NCI-H1694 (cell line): ENCODE measurements at places on chromosomes 1 and 21.

GRCh38 chr1:194474701-194475100 is 1288.3 kb upstream of the B3GALT2 start:
- no peak for DNase-seq

DNA sequence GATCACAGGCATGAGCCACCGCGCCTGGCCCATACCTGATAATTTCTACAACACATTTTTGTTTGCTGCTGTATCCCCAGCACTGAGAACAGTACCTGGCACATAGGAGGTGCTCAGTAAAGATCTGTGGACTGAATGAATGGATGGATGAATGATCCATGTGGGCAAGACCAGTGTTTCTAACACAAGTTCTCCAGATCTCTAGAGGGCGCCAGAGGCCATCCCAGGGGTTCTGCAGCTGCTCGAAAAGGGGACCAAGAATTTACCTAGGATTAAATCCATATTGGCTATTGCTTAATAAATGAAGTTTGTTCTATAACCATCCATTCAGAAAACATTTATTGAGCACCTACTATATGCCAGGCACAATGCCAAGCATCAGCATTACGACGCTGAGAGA is 167.7 kb downstream of the ACTL8 start:
- peak; percentile 47 for DNase-seq

DNA sequence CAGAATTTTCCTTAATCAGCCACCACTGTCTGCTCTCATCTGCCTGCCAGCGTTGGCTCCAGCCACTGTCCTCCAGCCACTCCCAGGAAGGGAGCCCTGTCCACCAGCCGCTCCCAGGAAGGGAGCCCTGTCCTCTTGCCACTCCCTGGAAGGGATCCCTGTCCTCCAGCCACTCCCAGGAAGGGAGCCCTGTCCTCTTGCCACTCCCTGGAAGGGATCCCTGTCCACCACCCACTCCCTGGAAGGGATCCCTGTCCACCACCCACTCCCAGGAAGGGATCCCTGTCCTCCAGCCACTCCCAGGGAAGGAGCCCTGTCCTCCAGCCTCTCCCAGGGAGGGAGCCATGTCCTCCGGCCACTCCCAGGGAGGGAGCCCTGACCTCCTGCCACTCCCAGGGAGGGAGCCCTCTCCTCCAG is 726.5 kb downstream of the PTPRU start:
- DNase-seq, result no peak

GRCh38 chr1:158654571-158654970 is 31.9 kb downstream of the SPTA1 start:
- no peak for DNase-seq

- no peak for DNase-seq
Measured at GRCh38 chr1:155649676-155650075, 38.9 kb downstream of the YY1AP1 start.

GRCh38 chr1:150836129-150836773 is 28.2 kb upstream of the CTSK start:
- DNase-seq, result peak; percentile 37

- DNase-seq, result no peak
Measured at GRCh38 chr21:30758306-30758705, 3.1 kb upstream of the KRTAP21-1 start.

GRCh38 chr1:160128636-160129035 is 13.1 kb downstream of the ATP1A2 start:
- no peak for DNase-seq

DNA sequence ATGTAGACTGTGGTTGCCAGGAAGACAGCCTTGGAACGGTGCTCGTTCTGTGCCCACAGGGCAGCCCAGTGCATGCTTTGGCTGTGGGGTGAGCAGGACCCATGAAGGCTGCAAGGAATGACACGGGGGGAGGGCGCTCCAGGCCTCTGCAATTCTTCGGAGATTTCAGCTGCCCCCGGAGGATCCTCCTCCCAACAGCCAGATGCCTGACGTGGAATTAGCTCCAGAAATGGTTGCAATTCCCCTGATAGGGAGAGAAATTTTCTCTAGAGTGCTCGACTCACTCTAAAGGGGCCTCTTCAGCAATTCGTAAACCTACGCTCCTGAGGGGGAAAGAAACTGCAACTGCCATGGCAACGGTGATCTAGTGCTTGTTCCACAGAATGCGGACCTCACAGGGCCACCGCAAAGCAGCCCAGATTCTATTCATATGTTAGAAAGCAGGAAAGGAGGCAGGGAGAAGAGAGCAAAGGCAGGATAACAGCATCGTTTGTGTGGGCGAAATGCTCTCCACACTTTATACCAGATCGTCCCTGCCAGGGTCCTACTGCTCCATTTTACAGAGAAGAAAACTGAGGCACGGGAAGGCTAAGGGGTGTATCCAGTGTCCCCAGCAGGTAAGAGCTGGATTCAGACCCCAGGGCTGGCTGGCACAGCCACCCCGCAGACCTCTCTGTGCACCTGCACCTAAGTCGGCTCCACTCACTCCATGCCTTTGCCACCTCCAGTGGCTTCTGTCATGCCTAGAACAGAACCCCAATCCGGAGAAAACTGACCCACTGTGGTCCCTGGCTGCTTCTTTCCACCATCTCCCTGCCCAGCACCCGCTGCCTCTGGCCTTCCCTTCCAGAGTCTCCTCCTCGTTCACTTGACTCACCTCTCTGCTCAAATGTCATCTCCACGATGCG is 11.9 kb upstream of the PDE9A start:
- no peak for DNase-seq

DNA sequence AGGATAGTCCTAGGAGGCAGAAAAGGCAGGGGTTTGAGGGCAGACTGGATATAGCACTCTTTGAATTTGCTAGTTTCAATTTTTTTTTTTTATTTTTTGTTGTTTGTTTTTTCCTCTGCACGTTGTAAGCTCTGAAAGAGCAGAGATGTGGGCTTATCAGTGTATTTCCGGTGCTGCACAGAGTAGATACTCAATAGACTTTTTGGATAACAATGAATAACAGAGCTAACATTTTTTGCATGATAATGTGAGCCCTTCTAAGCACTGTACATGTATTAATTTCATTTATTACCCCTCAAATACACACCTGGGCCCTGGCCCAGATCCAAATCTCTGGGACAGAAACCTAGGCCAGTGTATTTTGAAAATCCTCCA is 17.1 kb upstream of the PARP1 start:
- no peak for DNase-seq

DNA sequence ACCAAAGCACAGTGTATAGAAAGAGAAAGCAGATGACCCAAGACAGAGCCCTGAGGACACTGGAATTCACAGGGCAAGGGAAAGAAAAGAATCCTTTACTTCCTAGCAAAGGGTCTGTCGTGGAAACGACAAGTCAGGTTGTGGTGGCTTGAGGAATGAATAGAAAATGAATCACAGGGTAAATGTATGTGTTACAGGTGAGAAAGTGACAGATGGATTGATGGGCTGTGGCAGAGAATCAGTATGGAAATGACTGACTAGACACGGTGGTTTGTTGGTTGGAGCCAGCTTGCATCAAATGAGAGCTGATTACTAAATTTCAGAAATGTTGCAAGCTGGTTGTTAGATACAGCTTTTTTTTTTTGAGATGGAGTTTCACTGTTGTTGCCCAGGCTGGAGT is 46.9 kb downstream of the PTP4A2 start:
- DNase-seq, result no peak

DNA sequence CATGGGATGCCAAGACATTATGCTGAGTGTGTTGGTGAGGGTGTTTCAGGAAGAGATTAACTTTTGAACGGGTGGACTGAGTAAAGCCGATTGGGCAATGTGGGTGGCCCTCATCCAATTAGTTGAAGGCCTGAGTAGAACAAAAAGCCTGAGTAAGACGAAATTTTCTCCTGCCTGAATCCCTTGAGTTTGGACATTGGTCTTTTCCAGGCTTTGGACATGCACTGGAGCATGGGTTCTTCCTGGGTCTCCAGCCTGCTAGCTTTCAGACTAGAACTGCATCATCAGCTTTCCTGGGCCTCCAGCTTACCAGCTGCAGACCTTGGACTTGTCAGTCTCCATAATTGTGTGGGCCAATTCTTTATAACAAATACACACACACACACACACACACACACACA is 63.6 kb downstream of the NIBAN1 start:
- no peak for DNase-seq

DNA sequence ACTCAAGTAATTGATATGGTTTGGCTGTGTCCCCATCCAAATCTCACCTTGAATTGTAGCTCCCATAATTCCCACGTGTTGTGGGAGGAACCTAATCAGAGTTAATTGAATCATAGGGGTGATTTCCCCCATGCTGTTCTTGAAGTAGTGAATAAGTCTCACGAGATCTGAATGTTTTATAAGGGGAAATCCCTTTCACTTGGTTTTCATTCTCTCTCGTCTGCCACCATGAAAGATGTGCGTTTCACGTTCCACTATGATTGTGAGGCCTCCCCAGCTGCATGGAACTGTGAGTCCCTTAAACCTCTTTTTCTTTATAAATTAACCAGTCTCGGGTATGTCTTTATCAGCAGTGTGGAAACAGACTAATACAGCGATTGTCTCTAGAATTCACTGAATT is 135.4 kb downstream of the BACH1 start:
- no peak for DNase-seq

DNA sequence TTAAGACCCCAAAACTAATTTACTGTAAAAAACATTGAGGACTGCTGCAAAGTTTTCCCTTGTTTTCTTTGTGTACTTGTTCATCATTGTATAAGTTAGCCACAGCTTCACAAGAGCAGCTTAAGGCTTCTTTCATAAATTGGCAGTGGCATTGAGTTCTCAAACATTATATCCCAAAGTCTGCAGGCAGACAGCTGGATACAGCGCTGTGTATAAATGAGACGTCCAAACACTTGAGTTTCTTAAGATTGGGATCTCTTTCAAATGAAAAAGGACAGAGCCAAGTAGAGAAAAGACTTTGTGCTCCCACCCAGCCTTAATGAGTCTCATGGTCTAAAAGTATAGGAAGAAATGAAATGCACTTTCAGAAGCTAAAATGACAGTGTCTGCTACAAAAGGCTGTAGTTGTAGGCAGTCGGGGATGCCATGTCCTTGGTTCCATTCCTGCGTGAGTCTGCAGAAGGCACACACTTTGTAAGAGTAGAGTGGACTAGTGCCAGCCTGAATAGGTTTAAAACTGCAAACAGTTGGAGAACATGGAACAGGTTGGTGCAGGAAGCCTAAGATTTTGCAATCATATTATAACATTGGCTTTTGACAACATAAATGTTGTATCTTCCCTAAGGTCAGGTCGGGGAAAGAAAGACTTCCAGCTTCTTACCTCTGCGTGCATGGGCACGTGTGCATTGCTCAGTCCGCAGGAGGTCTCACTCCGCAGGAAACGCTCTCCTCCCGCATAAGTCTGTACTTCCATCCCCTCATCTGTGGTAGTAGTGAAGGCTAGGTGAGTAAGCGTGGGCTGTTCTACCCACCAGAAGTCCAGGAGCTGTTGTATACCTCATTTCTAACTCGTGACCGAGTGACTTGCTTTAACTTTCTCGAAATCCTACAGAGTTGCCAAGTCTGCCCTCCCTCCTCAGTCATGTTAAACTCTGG is 94.4 kb downstream of the CD247 start:
- no peak for DNase-seq

- DNase-seq, result no peak
Measured at GRCh38 chr21:42860345-42860744, 19.0 kb downstream of the WDR4 start.

- DNase-seq, result no peak
Measured at GRCh38 chr21:44713130-44713529, 1.8 kb upstream of the TSPEAR start.

GRCh38 chr1:201230676-201231075 is 40.1 kb downstream of the IGFN1 start:
- no peak for DNase-seq

DNA sequence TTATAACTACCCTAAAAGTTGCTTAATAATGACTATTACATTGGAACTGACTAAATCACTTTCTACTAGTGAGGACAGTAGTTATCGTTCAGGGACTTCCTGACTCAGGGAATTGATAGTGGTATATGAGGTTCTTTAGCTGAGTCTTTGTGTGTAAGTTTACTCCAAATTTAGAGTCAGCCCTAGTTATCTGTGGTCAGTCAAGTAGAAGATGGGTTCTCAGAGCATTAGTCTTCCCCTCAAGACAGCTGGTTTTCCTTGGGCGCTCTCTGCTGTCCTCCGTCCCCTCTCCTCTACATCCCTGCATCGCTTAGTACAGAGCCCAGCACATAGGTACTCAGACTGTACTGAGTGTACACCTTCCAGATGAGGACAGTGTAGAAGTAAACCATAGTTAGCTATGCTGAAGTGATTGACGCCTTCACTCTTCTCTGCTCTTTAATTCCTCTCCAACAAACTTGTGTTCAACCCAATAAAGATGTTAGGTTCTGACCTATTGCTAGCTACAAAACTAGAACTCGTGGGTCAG is 116.5 kb downstream of the C1orf21 start:
- DNase-seq, result no peak

DNA sequence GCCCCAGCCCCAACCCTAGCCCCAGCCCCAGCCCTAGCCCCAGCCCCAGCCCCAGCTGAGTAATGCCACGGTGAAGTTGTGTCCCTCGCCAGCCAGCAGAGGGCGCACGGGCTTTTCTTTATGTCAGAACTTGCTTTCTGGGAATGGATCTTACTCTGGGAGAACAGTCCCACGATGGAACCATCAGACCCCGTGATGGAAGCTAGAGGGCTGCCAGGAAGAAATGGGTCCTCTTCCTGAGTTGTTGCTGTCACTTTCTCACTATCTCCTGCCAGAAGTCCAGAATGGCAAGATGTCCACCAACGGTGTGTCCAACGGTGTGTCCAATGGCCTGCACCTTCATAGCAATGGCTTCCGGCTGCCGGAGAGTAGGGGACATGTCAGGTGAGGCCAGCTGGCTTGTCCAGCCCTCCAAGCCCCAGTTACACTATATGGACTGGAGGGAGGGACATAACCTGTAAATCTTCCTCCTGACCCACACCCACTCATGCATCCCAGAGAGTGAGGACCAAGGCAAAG is 25.1 kb upstream of the TMEM222 start:
- peak; percentile 39 for DNase-seq

DNA sequence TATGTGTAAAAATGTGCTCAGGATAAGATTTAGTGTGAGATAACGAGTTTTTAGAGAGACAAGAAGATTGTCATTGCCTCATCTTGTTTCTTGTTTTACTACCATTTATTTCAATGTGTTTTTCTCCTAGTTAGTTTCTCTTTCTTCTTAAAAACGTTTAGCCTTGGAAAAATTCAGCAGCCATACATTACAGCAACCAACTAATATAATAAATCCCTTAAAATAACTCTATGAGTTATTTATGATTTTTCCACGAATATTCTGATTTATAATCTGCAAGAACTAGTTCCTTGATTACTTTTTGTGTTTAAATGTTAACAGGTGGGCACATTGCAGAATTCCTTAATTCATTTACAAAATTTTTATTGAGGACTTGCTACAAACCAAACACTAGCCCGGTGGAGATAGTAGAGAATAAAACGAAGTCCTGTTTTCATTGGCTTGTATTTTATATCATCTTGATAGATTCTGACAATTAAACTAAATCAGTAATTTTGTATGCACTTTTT is 118.9 kb downstream of the OSBPL9 start:
- no peak for DNase-seq
